Daoy (cell line): ENCODE measurements at places on chromosomes 2 and 18.

- DNase-seq: peak; percentile 53
These were observed 365 bp downstream of the CUL3 start for GRCh38 chr2:224584785-224585210.

DNA sequence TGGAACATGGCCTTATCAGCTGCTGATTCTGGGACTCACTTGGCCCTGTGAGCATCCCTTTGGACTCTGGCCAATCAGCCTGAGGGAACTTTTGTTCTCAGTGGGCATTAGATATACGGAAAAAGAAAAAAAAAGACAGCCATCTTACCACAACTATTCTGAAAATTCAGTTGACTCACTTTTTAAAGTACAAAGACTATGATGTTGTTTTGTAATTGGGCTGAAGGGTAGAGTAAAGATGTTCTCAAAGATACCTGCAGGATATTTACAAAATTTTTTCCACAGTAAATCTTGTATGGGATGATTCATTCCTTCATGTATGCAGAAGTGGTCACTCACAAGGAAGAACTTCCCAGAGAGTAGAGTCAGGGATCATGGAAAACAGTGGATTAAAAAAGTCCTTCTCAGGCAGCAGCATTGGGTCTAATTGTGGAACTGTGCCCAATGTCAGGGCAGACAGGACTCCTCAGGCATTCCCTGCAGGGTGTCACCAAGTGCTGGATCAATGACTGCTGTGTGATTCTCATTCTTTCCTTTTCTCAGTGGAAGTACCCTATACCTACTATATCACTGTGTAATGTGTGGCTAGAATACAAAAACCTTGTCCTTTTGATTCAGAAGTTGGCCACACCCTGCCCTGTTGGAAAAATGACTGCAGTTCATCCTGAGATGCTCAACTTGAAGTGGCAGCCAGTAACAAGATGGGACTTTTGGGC lies 35.4 kb downstream of the SULT1C4 start:
- DNase-seq: peak; percentile 94

DNA sequence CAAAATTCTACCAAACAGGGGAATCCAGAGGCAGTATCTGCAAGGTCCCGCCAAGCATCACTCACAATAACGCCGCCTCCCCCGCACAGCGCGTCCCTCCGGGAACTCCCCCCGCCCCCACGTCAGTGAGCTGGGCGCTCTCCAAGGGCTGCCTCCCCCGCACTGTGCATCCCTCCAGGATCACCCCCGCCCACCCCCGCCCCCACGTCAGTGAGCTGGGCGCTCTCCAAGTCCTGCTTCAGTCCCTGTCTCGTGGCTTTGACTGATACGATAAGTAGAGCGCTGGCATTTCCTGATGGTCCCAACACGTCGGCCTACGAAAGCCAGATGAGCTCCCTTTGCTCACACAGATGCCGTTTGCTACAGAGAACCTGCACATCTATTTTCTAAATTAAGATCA lies 130.7 kb upstream of the TPO start:
- DNase-seq: peak; percentile 60

DNA sequence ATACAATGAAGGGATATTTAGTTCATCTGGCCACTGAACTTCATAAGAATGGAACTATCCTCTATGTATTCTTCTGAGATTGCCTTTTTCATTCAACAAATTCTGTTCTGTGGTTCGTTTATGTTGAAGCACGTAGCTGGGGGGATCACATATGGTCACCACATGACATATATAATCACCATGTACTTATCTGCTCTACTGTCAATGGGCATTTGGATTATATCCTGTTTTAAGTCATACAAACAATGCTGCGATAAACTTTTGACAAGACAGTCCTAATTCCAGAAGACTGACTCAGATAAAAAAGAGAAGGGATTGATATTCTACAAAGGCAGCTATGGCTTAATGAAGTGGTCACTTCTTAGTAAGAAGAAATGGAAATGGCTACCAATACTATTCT lies 116.0 kb upstream of the CCDC195 start:
- DNase-seq: no peak

GRCh38 chr2:46695283-46695682 lies 215.9 kb downstream of the TMEM247 start:
- DNase-seq: no peak

GRCh38 chr18:39951142-39951720 lies 2003.8 kb upstream of the PIK3C3 start:
- no peak for DNase-seq

- DNase-seq: peak; percentile 74
These were observed 8.9 kb downstream of the METTL5 start for GRCh38 chr2:169815849-169816248.

GRCh38 chr2:25308599-25308998 lies 33.1 kb downstream of the DNMT3A start:
- no peak for DNase-seq

GRCh38 chr18:12654971-12655370 lies 2.9 kb downstream of the SPIRE1 start:
- DNase-seq: no peak

- no peak for DNase-seq
These were observed 18.5 kb downstream of the DHRS9 start for GRCh38 chr2:169087757-169088379.

DNA sequence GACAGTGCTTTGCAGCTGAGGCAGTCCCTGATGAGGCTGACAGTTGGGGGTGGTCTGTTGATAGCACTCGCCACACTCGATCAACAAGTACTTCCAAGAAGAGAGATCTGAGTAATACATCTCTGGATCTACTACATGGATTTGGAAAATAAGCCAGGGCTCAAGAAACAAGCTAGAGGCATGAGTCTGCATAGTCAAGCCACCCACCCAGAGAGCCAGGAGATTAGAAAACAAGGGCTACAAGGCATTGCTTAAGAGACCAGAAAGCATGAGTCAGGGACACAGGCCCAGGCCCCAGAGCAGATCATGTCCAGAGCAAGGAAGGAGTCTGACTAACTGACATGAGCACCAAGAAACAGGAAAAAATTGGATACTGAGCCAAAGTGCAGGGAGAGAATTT lies 196.9 kb upstream of the CWC22 start:
- peak; percentile 14 for DNase-seq

- DNase-seq: no peak
These were observed 1.7 kb downstream of the ERFE start for GRCh38 chr2:238160206-238161129.

- no peak for DNase-seq
These were observed 192.9 kb upstream of the NRXN1 start for GRCh38 chr2:51224790-51225189.

DNA sequence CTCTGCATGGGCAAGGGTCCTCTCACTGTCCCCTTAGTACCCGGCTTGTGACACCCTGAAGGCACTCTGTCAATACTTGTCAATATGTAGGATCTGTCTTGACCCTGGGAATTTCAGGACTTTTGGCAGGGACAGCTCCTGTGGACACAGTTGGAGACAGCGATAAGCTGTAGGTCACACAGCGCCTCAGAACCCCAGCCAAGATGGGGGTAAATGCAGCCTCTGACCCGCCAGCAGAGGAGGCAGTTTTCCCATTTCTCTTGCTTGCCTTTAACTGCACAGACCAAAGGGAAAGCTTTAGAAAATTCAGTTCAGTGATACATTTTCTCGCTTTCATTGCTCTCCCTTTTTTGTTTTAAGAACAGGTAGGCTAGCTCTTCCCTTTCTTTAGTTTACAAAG lies 54.8 kb upstream of the KLHL29 start:
- peak; percentile 52 for DNase-seq

GRCh38 chr2:7844414-7844965 lies 837.4 kb upstream of the ID2 start:
- DNase-seq: no peak

DNA sequence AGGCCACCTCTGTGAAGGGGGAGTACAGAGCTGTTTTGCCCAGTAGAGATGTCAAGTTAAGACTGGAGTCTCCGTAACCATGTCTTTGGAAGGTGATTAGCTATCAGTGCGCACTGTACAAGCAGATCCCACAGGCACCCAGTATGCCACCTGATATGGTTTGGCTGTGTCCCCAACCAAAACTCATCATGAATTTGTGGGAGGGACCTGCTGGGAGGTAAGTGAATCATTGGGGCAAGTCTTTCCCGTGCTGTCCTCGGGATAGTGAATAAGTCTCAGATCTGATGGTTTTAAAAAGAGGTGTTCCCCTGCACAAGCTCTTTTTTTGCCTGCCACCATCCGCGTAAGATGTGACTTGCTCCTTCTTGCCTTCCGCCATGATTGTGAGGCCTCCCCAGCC lies 90.2 kb downstream of the ACTR2 start:
- no peak for DNase-seq

DNA sequence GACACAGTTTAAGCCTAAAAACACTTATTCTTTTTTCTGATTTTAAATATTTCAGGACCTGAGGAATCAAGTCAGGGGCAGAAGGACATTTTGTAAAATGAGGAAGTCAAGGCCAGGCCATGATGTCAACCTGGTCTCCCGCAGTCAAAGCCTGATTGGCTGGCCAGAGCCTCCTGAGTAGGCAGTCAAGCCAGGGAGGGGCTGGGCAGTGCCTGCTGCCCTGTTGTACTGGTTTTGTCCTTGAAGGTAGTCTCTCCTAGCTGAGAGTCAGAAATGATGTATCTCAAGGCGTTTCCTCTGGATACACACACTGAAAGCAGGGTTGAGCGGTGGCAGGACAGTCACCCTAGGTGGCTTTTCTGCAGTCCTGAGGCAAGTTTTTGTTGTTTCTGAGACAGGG lies 19.8 kb downstream of the CCT7 start:
- DNase-seq: no peak

DNA sequence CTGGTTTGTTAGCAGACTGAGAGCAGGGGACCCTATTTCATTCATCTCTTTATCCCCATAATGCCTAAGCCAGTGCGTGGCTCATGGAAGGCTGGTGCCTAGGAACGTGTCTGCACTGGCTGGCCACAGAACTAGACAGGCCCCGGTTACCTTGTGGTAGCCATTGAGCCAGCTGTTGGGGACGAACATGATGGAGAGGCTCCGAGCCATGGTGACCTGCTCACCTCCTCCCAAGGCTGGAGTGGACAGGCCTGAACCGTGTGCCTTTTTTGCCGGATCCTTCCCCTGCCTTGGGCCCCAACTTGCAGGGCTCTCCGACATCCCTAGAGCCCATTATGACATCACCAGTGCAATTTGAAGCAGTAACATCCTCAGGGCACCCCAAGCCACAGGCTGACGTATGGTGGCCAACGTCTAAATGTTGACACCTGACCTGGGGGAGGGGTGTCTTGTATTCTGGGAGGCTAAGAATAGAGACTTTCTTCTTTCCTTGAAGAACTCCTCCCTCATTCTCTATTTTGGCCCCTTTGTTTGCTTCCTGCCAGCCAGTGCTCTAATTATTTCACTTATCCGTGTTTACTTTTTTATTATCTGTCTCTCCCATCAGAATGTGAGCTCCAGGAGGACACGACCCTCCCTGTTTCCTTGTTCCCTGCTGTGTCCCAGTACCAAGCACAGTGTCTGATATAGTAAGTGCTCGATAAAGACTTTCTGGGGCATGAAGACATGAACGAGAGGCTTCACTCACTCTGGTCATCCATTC lies 12.2 kb upstream of the DNPEP start:
- no peak for DNase-seq

DNA sequence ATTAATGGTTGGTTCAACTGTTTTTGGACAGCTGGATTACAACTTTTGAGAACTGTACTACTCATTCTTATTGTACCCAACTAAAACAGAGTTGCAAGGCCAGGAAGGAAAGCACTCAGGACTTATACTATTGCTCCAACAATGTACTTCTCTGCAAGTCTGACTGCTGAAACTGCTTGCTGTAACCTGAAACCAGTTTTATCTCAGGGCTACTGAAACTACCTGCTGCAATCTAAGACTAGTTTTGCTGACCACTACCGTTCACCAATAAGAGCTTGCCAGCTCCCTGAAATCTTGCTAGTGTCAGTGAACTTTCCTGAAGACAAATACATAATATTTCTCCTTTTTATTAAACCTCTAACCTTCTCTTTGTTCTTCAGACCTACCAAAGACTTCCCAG lies 157.3 kb downstream of the CDCA7 start:
- DNase-seq: peak; percentile 7

DNA sequence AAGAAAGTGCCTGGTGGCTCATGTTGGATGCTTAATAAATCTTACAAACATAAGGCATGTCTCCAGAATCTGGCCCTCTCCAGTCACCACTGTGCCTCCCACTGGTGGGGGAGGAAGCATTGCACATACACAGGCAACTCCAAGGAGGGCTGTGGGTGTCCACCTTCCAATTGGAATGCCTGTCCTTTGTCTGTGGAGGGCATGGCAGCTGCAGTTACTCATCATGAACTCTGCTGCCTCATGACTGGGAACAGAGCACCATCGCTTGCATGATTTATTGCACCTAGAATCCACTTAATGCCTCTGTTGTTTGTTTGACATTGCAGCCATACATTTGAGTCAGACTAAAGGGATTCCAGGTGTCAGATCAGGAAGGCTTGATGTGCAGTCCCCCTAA lies 278.9 kb downstream of the PRKCE start:
- peak; percentile 51 for DNase-seq
